ENCODE measurements at places on chromosomes 2 and 18.

GRCh38 chr2:71516253-71516888 lies 63.0 kb downstream of the DYSF start:
- DNase-seq: no peak

- DNase-seq: no peak
Measured at GRCh38 chr18:44130376-44130942, 550.2 kb upstream of the SETBP1 start.

DNA sequence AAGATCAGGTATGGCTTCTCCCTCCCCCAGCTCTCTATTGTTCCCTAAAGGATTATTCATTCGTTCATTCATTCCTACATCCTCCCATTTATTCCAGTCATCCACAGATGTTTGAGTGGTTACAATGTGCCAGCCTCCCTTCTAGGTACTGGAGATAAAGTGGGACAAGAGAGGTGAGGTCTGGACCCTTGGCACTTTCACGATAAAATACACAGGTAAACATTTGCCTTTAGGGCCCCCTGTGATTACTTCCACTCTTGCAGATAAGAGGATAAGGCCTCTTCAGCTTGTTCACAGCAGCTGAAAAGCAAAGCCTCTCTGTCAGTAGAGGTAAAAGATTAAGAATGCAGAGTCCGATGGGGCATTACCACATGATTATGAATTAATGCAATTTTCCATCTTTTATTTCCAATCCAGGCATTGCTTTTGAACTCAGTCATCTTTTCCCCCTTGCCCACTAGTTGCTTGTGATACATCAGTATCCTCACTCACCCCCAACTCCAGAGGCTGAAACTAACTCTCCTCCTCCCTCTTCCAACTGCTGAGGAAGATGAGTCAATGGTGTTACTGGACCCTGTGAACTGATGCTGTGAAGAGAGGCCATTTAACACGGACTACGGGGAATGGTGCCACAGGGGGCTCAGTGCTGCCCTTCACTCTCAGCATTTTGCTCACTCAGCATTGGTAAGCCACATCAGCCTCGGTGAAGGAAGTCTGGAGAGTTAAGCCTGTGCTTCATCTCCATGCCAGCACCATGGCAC lies 1.1 kb upstream of the DPP4 start:
- DNase-seq: no peak

DNA sequence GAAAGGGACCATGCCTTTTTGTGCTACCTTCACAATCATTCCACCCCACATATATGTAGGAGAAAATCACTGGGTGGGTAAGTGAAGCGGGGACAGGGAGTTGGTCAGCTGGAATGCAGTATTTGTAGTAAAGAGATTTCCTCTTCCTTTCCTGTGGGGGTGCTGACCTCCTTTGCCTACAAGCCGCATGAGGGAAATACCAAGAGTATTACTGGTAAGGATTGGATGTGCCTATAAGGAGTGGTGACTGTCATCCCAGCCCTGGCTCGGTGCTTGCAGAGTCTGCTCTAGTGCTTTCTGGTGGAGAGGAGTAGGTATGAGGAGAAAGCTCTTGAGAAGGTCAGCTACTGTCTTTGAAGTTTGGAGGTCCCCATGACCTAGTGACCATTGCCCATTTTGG lies 324.6 kb downstream of the HRH4 start:
- DNase-seq: no peak

DNA sequence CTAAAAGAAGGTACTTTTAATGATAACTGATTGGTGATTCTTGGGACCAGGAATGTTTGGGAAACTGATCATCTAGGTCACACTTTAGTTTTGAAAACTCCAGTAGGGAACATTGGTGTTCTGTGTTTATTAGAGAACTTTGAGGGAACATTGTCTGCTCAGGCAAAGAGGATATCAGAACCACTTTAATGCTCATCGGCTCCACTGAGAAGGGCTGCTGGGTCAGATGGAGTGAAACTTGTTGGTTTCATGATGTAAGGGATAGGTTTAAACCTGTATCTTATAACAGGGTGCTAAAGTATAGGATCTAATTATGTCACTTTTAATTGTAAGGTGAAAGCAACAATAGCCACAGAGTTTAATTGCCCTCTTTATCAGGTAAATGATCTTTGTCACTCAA lies 14.2 kb upstream of the POLI start:
- no peak for DNase-seq

DNA sequence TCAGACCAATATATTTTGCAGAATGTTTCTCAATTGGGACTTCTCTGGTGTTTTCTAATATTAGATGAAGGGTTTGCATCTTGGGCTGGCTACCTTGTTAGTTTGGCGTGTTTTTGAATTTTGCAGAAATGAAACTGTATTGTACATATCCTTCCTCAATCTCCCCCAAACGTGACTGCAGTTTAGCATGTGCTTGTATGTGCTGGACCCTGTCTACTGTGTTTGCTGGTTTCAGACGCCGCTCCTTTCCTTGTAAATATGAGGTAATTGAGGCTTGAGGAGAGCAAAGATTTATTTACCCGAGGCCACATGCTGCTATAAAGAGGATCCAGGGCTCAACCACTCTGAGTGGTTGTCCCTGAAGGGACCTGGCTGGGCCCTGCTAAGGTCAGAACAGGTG lies 57.2 kb downstream of the NGEF start:
- DNase-seq: no peak

GRCh38 chr2:179098080-179098689 lies 48.2 kb upstream of the CCDC141 start:
- no peak for DNase-seq

DNA sequence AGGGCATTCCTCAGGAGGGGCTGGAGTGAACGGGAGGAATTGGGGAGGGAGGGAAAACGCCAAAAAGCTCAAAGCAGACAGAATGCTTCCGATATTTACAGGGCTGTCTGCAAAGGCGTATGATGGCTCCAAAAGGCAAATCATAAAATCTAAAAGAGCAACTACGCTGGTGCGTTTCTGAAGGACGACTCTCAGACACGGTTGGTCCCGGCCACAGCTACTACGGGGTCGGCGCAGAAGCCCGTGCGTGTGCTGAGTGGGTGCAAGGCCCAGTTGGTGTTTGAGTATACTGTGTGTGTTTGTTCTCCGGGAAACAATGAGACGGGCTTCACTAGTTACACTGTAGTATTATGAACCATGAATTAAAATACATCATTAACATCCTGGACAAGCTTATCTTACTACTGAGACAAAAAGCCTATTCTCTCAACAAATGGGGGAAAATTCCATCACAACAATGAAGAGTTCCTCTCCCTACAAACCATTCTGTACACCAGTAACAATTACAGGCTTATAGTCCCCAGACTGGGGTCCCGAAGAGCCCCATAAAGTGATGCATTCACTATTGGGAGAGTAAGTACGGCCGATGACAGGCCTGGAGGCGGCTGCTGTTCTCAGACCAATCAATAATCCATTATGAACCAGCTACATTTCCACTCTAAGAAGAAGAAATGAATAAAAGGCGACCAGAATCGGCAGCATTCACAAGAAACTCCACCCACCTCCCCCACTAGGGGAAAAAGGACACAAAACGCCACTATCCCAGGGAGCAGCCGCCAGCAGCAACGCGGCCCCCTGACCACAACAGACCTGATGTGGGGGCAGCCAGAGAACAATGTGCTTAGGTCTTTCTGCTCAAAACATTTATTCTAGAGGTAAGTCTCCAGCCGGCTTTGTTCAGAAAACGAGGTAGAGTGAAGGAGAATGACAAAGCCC lies 43.4 kb downstream of the ZNF516 start:
- peak; percentile 54 for DNase-seq

GRCh38 chr2:109998-110397 lies 63.7 kb upstream of the FAM110C start:
- DNase-seq: no peak

- DNase-seq: no peak
Measured at GRCh38 chr18:45103319-45104048, 422.8 kb downstream of the SETBP1 start.

GRCh38 chr2:204486805-204487204 lies 58.5 kb upstream of the PARD3B start:
- DNase-seq: no peak
